ENCODE measurements at places on chromosomes 16 and 17.

- no peak for DNase-seq
Measured at GRCh38 chr17:61554209-61554608, 36.8 kb downstream of the NACA2 start.

DNA sequence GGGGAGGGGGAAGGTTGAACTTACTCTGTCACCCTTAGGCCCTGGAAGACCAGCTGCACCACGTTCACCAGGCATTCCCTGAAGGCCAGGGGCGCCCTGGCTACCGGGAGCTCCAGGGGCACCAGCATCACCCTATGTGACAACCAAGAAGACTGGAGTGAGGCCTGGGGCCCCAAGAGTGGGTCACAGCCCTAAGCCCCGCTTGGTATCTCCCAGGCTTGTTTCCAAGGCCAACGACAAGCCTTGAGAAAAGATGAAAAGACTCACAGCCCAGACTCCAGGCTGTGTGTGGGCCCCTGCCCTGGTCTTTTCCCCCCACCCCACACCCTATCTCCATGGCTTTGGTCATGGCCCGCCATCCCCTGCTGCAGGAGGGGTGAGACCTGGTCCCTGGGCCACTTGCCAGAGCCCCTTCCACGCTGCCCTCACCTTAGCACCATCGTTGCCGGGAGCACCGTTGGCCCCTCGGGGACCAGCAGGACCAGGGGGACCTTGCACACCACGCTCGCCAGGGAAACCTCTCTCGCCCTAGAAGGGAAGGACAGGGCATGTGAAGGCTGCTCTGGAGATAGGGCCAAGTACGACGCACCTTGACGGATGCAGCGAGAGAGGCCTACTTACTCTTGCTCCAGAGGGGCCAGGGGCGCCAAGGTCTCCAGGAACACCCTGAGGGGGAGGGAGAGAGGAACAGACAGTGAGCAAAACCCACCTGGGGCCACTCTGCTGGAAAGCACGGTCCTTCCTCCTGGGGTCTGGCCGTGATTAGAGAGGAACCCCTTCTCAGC is 9.9 kb downstream of the COL1A1 start:
- DNase-seq: no peak

DNA sequence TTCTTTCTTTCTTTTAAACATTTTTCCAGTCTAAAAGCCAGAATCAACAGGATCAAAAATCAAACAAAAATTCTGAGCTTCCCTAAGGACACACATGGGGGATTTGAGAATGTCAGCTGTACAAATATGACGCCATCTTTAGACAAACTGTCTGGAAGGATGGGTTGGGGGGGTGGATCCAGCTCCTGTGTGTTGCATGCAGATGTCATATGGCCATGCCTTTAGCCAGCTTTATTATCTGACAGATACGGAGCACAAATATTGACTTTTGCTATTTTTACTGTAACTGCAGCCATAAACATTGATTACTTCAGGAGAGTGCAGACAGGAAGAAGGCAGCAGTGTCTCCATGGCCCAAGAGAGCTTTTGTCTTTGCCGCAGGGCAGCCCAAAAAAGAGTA is 279.4 kb upstream of the ELAC2 start:
- no peak for DNase-seq

- no peak for DNase-seq
Measured at GRCh38 chr16:88003316-88003715, 52.1 kb downstream of the BANP start.

DNA sequence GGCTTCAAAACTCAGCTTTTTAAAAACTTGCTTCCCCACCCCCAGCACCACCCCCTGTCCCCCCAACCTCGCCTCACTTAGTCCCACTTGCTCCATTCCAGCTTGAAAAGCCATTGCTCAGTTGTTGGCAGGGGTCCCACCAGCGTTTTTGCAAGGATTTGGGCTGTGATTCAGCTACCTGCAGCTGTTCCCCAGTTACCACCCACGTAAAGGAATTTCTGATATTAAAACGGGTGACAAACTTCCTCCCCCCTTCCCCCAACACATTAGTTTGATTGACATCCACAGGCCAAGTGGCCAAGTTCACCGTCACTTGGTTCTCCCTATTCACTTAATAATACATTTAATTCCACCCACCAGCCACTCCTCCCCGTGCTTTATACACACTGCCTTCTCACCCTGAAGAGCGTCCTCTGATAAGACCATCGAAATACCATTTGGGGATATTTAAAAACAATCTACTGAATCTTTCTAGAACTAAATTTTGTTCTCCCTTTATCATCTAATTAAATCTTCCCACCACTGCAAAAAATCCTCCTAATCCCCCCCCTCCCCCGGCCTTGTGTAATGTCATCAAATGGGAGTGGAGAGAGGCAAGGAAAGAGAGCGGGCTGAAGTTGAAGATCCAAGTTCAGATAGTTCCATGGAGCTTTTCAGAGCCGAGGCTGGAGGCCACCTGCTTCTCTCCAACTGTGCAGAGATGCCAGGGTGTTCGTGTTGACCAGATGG is 55.1 kb downstream of the SOX9 start:
- DNase-seq: no peak

DNA sequence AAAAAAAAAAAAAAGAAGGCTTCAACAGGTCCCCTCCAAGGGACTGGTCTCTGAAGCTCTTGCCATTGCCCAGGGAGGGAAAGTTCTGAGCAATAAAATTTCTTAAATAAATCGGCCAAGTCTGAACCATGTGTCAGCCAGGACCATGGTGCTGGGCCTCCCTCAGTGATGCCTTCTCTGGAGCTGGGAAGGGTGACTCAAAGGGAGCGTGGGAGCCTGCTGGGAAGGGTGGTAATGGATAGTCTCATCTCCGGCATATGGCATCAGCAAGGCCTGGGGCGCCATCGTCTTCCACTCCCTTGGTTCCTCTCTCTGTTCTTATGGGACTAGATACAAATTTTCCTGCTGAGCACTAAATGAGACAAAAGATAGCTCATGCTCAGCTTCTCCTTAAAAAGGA is 2.3 kb downstream of the VKORC1 start:
- DNase-seq: no peak

DNA sequence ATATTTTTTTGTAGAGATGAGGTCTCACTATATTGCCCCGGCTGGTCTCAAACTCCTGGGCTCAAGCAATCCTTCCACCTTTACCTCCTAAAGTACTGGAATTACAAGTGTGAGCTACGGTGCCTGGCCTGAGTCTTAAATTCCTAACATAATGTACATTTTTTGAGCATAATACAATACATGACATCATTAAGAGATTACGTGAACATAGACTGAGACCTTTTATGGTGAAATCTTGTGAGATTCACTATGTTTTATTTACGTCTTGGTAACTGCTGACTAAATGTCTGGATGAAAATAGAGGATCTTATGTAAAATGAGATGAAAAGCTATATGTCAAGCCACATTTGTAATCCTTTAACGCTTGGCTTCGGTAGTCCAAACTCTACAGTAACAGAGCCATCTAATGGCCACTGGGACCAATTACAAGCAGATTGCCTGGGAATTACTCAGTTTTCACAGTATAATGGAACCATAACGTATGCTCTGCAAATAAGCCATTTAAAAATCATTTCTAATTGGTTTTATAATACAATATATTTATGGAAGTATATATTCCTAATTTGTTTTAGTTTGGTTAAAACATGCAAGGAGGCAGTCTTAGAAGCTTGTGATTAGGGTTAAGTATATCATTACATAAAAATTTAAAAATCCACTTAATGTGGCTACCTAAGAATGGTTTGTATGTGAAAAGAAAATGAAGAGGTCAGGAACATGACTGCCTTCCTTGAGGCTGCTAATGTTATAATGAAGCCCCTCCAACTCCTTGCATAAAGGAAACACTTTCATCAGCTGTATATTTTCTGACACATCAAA is 8.1 kb upstream of the EFCAB13 start:
- DNase-seq: peak; percentile 4

DNA sequence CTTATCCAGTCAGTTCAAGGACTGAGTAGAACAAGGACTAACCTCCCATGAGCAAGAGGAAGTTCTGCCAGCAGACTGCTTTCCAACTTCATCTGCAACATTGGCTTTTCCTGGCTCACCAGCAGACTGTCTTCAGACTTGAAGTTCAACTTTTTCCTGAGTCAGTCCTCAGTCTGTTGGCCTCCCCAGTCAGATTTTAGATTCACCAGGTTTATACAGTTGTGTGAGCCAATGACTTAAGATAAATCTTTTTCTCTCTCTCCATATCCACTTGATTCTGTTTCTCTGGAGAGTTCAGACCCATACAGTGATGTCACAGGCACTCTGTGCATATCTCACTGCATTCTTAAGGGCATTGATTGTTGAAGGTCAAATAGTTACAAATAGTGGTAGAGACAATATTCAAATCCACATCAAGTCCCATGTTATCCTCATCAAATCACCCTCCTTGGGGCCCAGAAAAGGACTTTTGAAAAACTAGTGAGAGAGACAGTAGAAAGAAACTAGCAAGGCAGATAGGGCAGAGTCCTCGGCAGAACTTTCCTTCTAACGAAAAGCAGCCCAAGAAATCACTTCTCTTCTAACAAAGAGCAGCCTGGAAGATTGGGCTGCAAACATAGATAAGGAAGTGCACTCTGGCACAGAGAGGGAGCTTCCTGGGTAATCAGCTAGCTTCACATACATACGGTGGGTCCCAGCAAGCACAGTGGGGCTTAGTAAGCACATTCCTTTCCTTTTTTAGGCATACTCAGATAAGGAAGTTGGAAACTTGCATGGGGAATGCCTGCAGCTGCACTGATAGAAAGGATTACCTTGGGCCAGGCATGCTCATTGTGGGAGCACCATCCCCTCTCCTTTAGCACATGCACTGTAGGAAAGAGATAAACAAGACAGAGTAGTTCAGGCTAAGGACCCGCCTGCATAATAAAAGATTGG is 132.3 kb upstream of the FAM20A start:
- DNase-seq: no peak

- no peak for DNase-seq
Measured at GRCh38 chr16:165539-166374, at the start of gene HBM. TSS of gene HBM (plus strand) at chr16:165978. CDS start at chr16:165998, 20 bp downstream.

- no peak for DNase-seq
Measured at GRCh38 chr16:22006636-22007035, 1.3 kb upstream of the MOSMO start.

DNA sequence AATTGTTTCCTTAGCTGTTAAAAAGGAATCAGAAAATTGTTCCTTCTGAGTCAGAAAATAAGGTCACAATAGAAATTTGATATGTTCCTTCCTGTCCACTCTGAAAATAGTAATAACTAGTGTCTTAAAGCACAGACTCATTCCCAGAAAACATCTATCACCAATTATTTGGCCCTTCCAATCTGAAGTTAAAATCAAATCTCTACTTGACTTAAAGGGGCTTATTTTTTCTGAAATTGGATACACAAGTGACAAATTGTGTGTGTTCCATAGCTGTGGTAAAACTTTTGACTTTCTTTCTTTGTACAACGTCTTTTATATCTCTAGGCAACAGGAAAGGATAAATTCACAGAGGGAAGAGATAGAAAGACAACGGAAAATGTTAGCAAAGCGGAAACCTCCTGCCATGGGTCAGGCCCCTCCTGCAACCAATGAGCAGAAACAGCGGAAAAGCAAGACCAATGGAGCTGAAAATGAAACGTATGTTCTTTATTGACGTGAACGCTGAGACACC is 54.5 kb upstream of the MRC2 start:
- DNase-seq: no peak

GRCh38 chr17:80416940-80417293 is 1.9 kb downstream of the ENDOV start:
- DNase-seq: no peak

GRCh38 chr17:34424814-34425491 is 61.9 kb upstream of the CCL1 start:
- DNase-seq: no peak

DNA sequence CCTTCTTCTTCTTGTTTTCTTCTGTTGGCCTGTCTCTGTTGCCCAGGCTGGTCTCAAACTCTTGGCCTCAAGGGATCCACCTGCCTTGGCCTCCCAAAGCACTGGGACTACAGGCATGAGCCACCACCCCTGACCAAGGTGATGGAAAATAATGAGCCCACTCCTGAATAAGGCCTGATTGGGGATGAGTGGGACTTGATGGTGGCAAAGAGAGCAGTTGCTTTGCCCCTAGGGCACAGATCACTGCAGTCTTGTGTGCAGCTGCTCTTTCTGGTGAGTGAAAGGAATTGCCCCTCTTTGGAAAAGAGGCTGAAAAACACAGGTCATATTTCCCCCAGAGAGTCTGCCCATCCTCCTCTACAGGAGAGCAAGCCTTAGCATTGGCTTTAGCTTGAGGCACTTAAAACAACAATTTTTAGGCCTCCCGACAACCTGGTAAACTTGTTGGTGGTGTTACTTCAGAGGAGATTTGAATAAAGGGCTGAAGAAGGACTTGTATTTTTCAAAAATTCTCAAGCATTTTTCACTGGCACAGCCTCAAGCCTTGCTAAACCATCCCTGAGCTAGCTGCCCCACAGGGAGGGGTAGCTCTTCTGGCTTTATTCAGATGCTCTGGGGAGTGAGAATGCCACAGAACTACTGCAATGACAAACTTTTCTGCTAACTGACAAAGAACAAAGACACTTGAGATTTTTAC is 6.1 kb upstream of the PDP2 start:
- DNase-seq: no peak

DNA sequence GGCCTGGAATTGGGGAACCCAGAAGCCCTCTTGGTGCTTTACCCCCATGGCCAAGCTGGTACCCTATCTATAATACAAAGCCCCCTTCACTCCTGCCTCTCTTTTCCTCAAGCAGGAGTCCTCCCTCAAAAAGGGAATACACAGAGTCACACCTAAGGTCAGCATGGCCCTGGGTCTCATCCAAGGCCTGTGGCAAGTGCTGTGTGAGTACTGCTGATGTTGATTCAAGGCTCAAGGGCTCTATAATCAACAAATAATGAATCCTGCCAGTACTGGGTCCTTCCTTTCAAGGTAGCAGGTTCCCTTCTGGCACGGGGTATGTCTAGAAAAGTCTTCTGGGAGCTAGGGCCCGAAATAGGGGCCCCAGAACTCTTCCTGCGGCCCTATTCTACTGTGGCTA is 187.3 kb downstream of the CYB561 start:
- DNase-seq: no peak

- no peak for DNase-seq
Measured at GRCh38 chr16:78368121-78369102, 269.0 kb downstream of the WWOX start.

GRCh38 chr17:7922845-7923628 is 6.6 kb downstream of the KCNAB3 start:
- DNase-seq: peak; percentile 36

DNA sequence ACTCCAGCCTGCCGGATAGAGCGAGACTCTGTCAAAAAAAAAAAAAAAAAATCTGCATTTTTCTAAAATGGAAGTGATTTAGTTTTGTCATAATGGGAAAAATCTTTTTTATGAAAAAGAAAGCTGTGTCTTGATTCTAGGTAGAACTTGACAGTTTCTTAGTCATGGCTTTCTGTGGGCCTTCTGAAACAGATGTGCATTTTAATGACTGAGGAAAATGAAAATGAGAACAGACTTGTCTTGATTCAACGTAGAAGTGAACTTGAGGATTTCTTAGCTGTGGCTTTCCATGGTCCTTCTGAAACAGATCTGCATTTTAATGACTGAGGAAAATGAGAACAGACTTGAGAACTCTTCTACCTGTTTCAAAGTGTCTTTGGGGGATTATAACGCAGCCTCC is 171.7 kb downstream of the VPS53 start:
- no peak for DNase-seq

- no peak for DNase-seq
Measured at GRCh38 chr16:72666267-72666666, 381.7 kb downstream of the ZFHX3 start.

Data from cerebellar nuclear complex (tissue), 1 donor.